HS-5 (cell line): ENCODE measurements at places on chromosomes 12 and 14.

DNA sequence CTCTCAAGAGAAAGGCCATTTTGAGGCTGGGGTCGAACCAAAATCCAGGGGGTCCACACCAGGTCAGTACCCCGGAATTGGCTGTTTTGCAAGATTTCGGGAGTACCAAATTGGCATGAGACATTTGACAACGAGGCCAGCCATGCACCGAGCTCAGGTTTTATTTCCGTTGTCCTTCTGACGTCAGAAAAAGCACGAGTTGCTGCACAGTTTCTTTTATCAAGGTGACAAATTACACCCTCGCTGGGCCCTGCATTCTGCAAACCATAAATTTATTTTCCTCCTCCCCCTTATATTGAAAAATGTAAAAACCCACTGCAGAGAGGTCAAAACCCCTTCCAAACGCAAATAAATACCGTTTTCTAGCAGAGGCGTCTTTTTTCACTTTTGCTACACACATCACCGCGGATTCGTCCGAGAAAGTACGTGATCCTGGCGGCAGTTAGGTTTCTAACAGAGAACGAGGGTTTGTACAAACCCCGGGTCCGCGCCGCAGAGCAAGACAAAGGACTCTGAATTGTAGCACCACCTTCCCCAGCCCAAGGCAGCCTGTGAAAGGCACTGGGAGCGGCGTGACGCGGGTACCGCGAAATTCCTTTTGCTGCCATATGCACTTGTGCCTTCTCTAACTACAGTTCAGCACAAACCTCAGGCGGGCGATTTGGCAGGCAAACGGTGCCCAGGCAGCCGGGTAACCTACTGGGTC, 1.8 kb downstream of the SLC38A1 start:
- DNase-seq: no peak

DNA sequence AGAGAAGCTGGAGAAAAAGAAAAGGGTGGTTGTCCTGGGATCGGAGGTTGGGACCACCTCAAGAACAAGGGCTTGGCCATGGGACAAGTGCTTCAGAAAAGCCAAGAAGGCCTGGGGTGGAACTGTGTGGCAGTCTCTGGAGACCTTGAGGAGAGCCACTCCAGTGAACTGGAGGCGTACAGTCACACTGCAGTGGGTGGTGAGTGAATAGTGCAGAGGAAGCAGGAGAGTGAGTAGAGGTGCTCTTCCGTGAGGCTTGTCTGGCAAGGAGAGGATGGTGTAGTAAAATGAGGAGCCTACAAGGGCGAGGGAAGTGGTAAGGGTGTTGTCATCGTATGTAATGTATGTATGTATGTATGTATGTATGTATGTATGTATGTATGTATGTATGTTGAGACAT, 20.9 kb downstream of the RASSF3 start:
- no peak for DNase-seq

DNA sequence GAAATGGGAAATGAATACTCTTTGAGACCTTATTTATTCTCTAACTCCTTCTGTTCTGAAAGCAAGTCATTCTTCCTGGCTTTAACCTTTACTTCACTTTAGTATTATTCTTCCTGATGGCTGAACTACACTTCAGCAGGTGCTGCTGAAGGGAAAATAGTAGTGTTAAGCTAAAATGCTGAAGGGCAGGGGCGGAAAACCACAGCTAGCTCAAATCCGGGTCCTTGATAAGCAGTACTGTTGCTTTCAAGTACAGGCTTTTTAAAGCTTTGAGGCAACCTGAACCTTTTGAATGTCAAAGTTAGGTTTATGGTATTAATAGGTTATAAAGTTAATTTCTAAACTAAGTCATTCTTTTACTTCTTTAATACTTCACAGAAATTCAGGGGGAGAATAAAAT, 10.7 kb downstream of the CCDC196 start:
- no peak for DNase-seq

DNA sequence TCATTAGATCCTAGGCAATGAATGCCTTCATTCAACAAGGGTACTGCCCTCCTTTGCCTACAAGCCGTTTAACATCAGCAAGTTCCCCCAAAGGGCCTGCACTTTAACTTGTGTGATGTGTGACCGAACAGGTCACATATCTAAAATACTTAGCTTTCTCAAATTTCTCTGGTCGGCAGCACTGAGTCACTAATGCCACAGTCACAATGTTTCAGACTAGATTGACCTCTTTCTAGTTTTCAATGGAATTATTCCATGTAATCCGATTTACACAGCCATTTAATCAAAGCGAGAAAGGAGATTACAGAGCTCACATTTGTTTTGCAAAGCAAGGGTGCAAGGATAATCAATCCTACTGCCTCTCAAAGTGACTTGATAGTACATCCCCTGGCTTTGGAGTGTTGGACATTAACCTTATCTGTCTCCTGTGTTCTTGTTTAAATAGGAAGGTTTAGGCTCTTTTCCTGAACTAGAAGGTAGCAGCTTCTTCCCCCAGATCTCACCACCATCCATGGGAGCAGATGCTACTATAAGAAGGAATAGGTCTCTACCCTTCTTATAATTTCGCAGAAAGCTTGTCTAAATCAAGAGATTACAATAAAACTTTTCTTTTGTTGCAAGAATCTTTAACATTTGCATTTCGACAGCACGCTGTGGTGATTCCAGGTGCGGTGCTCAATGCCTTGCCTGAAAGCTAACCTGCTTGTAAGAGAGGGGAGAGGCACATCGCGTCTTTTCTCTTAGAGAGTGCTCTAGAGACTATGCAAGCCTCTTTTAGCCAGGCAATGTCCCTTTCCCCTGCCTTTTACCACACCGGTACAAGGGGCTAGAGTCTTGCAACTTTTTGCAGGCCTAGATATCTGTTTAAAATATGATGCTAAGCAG, 1.8 kb downstream of the KITLG start:
- DNase-seq: no peak
